GF-D8 (cell line): ENCODE measurements at places on chromosomes 7 and 10.

DNA sequence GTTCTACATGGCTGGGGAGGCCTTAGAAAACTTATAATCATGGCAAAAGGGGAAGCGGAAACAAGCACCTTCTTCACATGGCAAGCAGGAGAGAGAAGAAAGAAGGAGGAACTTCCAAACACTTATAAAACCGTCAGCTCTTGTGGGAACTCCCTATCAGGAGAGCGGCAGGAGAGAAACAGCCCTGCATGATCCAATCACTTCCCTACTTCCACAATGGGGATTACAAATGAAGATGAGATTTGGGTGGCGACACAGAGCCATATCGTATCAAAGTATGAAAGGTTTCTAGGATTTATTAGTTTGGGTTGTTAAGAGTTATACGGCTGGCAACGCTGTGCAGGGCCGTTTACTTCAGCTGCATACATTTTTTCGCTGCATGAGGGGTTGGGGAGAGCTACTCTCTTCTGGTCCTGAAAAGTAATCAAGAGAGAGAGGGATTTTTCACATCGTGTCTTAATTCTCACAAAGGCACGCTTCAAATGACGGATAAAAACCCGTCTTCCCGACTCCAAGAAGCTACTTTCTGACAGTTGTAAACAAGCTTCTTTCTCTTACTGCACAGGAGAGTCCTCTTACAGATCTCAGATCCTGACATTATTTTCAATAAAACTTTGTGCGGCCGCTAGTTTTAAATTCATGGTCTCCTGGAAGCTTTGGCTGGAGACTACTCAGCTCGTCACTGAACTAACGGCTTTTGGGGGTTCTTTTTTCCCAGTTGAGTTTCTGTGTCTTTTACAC, 751 bp upstream of the GTPBP10 start:
- peak; percentile 81 for DNase-seq

- no peak for DNase-seq
Observed at GRCh38 chr10:49310460-49310859, 11.5 kb downstream of the C10orf71 start.

DNA sequence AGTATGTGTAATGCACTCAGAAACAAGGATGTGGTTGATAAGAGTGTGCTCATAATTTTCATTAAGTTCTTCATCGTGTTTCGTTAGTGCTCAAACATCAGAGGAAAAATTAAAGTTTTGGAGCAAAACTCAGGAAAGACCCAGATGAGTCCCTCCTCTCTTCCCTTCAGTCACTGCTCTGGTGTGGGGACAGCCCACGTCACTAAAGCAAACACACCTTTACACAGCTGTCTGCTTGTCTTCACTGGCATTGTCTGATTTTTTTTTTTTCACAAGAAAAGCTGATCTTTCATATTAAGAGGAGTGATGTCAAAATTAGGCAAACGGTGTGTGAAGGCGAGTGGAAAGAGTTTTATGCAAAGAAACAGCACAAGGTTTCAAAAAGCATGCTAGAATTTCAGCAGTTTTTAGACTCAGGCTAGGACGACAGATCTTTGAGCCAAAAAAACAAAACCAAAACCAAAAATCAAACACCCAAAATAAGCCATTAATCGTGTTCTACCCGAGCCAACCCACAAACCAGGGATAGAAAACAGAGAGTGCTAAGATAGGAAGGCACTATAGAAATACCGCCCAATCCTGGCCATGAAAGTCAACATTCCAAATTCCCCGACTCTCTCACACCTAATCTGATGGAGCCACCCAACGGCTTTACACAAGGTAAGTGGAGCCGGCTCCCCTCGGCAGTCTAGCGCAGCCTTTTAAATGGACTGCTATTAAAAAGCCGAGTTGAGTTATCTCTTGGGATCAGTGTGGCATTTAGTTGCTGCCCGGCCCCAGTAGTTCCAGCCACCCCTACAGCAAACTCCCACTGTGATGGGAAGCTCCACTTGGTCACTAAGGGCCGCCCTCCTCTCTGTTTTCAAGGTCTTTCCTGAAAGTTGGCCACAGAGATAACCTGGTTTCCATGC, 27.9 kb upstream of the GATA3 start:
- no peak for DNase-seq

DNA sequence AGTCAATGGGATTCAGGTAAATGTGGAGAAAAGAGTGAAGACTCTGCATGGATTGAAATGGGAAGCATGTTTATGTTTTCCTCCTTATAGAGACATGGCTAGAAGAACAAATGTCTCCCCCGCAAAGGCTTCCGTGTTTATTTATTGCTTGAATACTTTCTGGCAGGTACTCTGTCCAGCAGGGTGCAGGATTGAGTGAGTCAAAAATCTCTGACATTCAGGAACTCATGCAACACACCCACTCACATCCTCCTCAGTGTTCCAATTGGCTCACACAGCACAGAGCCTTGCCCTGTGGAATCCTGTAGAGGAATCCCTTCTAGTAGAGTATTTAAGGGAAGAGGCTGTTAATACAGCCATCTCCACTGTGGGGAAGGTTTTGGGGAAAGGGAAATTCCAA, 290.3 kb upstream of the VWC2 start:
- DNase-seq = no peak

DNA sequence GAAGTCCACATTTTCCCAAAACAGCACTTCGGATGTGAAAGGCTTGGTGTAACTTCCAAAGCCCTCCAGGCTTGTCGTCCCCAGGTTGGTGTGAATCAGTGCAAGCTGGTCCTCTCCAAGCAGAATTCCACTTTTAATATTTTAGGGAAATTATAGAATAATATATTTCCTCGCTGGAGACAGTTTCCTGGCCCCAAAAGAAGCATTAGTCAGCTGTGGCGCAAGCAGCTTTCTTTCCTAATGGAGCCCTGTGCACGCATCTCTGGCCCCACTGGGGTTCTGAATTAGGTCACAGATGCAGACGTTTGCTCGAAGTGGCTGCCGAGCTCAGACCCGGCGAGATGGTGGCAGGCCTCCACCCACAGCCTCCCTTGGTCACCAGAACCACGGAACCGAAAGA, 33.3 kb upstream of the MNX1 start:
- no peak for DNase-seq

- DNase-seq = no peak
Observed at GRCh38 chr7:45196374-45196773, 38.8 kb downstream of the RAMP3 start.

DNA sequence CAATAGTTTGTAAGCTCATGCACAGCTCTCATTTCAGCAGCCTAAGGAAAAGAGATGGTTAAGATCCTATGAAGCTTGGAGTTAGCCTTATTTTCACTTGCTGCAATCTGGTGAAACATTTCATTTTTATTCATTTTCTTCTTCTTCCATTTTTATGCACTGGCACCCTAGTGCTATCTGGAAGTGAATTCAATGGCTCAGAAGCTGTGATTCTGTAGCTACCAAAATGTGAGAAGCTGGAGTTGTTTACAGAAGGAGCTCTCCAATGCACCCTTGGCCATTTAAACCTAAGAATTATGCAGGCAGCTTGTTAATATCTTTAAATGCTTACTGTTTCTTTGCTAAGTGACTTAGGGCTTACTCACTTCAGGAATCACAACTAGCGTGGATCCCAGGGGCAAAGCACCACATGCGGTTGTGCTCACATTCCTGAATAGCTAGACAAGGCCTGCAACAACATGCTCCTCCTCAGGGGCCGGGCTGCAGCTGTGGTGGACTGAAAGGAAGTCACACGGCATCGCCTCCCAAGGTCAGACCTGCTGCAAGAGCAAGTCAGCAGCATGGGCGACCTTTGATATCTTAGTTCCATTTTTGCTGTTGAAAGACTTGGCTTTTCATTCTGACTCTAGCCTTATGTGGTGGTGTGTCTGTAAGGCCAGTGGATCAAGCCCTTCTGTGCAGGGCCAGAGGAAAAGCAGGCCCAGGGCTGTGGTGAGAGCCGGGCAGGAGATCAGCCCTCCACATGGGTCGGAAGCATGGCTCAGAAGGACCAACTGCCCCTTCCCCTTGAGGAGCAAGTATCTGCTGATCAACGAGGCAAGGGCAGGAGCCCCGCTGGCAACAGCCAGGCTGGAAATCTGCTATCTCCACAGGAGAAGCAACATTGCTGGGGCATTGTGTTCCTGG, 91.9 kb upstream of the MBL2 start:
- no peak for DNase-seq

GRCh38 chr10:45006276-45007030, 5.7 kb downstream of the ZNF22 start:
- DNase-seq = no peak

DNA sequence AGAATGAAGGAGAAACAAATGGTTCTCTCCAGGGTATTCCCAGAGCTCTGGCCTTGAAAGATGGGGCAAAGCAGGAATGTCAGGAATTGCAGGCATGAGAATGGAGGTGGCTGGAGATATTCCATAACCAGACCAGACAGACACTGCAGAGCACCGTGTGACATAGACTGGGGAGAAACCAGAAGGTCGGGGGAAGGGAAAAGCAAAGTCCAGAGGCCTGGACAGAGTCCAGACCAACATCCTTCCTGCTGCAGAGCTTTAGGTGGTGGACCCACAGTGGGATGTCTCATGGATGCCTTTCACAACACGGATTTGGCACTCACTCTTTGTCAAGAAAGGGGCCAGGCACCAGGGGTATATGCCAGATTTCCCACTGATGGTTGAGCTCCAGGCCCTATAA, 177.2 kb upstream of the INHBA start:
- no peak for DNase-seq
